ENCODE measurements at places on chromosomes 5 and 9.

GRCh38 chr5:19855453-19855852, 132.5 kb downstream of the CDH18 start:
- no peaks in the 10 kb centered on the region for H3K27me3 ChIP-seq
- H3K27ac ChIP-seq, result no peak overlapping the region
- no peak for DNase-seq
- H3K4me3 ChIP-seq, result no peak overlapping the region
- H3K4me1 ChIP-seq, result no peaks in the 10 kb centered on the region

- DNase-seq, result no peak
- H3K36me3 ChIP-seq, result no peaks in the 10 kb centered on the region
- H3K27me3 ChIP-seq, result peaks cover 48% of the 10 kb centered on the region
- peaks cover 3% of the 10 kb centered on the region for H3K4me1 ChIP-seq
These were observed 39.0 kb upstream of the PPP1R26 start for GRCh38 chr9:135440620-135441019.

DNA sequence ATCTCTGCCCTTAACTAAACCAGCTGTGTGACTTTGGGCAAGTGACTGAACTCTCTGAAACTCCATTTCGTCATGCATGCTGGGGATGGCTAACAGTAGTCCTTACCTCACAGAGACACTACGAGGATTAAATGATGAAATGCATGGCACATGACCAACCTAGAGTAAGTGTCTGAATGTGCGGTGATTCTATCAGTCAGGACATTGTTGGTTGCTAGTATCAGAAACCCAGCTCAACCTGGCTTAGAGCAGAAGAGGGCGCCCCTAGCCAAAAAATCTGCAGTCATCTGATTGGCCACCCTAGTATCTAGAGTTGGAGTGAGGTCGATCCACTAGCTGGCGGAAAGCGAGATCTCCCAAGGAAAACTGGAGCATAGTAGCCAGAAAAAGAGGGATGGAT, 25.2 kb downstream of the NEURL1B start:
- DNase-seq, result no peak
- H3K36me3 ChIP-seq, result no peaks in the 10 kb centered on the region
- H3K4me1 ChIP-seq, result no peaks in the 10 kb centered on the region
- H3K27ac ChIP-seq, result no peak overlapping the region
- H3K4me3 ChIP-seq, result no peak overlapping the region
- H3K27me3 ChIP-seq, result no peaks in the 10 kb centered on the region

- peaks cover 4% of the 10 kb centered on the region for H3K36me3 ChIP-seq
- peak overlapping the region; percentile 39 for H3K4me3 ChIP-seq
- no peak overlapping the region for H3K27ac ChIP-seq
- H3K27me3 ChIP-seq, result peaks cover 90% of the 10 kb centered on the region
These were observed 876 bp downstream of the EGFLAM start for GRCh38 chr5:38259062-38259808.

DNA sequence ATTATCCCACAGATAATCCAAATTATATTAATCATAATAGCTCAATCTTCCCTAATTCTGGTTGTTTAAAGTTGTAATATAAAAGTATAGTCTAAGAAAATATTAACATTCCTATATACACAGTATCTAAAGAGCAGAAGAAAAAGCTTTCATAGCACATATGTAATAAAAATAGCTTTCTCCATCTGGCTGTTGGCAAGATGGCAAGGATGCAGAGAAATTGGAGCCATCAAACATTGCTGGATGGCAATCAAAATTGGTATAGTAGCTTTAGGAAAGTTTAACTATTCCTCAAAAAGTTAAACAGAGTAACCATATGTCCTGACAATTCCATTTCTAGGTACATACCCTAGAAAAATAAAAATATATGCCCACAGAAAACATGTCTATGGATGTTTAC, 66.8 kb downstream of the TBCA start:
- H3K27ac ChIP-seq, result no peak overlapping the region
- no peak overlapping the region for H3K4me3 ChIP-seq
- peaks cover 11% of the 10 kb centered on the region for H3K4me1 ChIP-seq
- H3K36me3 ChIP-seq, result peaks cover 11% of the 10 kb centered on the region
- H3K27me3 ChIP-seq, result no peaks in the 10 kb centered on the region
- DNase-seq, result no peak

- H3K4me1 ChIP-seq, result no peaks in the 10 kb centered on the region
- no peak overlapping the region for H3K4me3 ChIP-seq
- peaks cover 2% of the 10 kb centered on the region for H3K36me3 ChIP-seq
- H3K27ac ChIP-seq, result no peak overlapping the region
- no peak for DNase-seq
These were observed 588.2 kb downstream of the CDK5RAP2 start for GRCh38 chr9:119991797-119992196.

DNA sequence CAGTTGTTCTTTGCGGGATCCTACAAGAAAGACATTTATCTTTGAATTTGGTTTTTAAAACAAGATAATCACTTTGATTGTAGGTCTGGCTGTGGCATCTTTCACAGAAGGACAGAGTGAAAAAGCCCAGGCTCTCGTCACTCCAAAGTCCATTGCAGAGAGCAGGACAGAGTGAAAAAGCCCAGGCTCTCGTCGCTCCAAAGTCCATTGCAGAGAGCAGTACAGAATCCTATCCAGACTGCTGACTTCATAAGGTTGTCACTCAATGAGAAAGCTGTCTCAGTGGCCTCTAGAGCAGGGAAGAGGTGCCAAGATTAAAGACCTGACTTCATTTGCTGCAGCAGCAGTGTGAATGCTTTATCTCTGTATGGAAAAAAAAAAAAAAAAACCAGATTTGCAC, 16.3 kb upstream of the GPX8 start:
- DNase-seq, result no peak
- H3K4me3 ChIP-seq, result no peak overlapping the region
- peaks cover 5% of the 10 kb centered on the region for H3K27me3 ChIP-seq

- H3K27ac ChIP-seq, result no peak overlapping the region
- H3K27me3 ChIP-seq, result no peaks in the 10 kb centered on the region
- no peaks in the 10 kb centered on the region for H3K4me1 ChIP-seq
- no peak for DNase-seq
- no peak overlapping the region for H3K4me3 ChIP-seq
These were observed 13.4 kb downstream of the RGS7BP start for GRCh38 chr5:64519263-64519662.

GRCh38 chr9:34375901-34376595, 650 bp downstream of the MYORG start:
- no peaks in the 10 kb centered on the region for H3K27me3 ChIP-seq
- peak; percentile 34 for DNase-seq
- H3K4me3 ChIP-seq, result peak overlapping the region; percentile 93

GRCh38 chr9:130183133-130183762, 11.0 kb downstream of the NCS1 start:
- H3K4me3 ChIP-seq, result no peak overlapping the region
- H3K27me3 ChIP-seq, result no peaks in the 10 kb centered on the region
- no peak for DNase-seq
- H3K27ac ChIP-seq, result no peak overlapping the region
- H3K36me3 ChIP-seq, result no peaks in the 10 kb centered on the region

DNA sequence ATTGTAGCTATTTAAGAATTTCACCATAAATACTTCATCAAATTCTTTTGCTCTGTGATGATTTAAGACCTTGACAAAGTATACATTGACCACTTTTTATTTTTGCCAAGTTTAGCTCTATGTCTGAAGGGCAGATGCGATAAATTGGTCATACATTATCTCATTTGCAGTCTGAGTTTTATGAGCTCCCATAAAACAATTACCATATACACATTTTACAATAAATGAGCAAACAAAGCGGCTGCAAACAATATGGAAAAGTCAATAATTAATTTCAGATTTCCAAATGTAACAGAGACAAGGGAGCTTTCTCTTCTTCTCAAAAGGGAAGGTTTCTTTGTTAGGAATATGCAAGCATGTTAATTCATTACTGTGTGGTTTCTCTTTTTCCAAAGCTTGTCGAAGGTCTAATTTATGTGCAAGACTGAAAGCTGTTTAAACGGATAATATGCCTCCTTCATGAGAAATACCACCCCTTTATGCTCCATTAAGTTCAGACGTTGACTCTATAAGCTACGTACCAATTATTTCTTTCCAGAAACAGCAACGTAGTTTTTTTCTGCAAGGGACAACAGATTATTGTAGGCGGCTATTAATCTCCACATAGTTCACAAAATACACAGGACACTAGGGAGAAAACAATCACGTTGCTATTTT, 7.0 kb upstream of the IZUMO3 start:
- no peak overlapping the region for H3K4me3 ChIP-seq
- no peaks in the 10 kb centered on the region for H3K4me1 ChIP-seq
- no peak overlapping the region for H3K27ac ChIP-seq

- DNase-seq, result no peak
- peaks cover 2% of the 10 kb centered on the region for H3K36me3 ChIP-seq
- peaks cover 8% of the 10 kb centered on the region for H3K4me1 ChIP-seq
- H3K27ac ChIP-seq, result peak overlapping the region; percentile 69
- H3K27me3 ChIP-seq, result peaks cover 47% of the 10 kb centered on the region
- no peak overlapping the region for H3K4me3 ChIP-seq
These were observed 43.9 kb downstream of the BOD1 start for GRCh38 chr5:173572431-173573125.

DNA sequence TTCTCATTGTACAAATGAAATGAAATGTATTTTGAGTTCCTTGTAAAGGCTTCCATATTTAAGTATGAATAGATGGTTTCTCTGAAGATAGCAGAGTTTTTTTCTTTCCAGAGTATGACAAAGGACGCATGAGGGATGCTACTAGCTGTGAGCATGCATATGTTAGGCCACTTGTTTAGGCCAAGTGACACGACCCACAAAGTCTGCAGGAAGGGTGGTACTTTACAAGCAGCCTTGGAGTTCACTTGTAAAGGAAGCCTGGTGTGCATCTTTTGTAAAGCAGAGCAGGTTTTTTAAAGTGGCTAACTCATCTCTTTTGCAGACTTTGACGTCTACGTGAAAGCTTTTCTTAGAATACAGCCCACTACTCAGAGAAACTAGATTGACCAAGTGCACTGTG, 300.4 kb upstream of the RFX3 start:
- H3K4me3 ChIP-seq, result no peak overlapping the region
- no peak overlapping the region for H3K27ac ChIP-seq
- H3K36me3 ChIP-seq, result peaks cover 3% of the 10 kb centered on the region
- peaks cover 21% of the 10 kb centered on the region for H3K27me3 ChIP-seq
- DNase-seq, result no peak

DNA sequence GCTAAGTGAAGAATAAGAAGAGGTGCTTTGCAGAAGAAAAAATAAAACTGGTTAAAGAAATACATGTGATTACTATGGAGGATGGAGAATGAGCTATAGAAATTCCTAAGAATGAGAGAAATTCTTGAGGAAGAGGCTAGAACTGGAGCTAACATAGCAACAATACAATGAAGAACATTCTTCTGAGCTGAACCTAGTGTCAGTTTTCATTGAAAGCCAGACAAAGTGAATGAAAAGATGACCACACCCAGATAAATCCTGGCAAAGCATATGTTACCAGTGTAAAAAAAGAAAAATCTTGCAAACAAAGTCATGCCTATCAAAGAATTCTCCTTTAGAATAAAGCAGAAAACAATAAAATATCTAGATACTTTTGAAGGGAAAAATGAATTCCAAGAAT, 39.6 kb downstream of the SGCD start:
- DNase-seq, result no peak
- H3K27me3 ChIP-seq, result peaks cover 28% of the 10 kb centered on the region
- no peak overlapping the region for H3K4me3 ChIP-seq
- no peaks in the 10 kb centered on the region for H3K36me3 ChIP-seq
- no peak overlapping the region for H3K27ac ChIP-seq
- no peaks in the 10 kb centered on the region for H3K4me1 ChIP-seq

DNA sequence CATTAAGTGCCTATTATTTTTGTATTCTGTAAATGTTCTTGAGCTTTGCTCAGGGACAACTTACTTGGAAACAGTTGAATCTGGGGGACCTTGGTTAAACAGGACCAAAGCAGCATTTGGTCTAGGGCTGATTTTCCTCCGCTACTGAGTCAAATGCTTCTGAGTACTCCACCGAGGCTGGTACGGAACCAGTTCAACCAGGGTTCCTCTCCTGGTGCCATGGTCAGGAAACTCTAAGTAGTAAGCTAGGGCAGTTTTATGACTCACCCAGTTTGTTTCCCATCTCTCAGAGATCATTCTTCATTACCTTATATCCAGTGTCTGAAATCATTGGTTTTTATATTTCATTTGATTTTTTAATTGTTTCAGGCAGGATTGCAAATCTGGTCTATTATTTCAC, 111.9 kb upstream of the TNFAIP8 start:
- H3K36me3 ChIP-seq, result no peaks in the 10 kb centered on the region
- H3K27me3 ChIP-seq, result no peaks in the 10 kb centered on the region
- H3K27ac ChIP-seq, result peak overlapping the region; percentile 43
- no peaks in the 10 kb centered on the region for H3K4me1 ChIP-seq
- no peak overlapping the region for H3K4me3 ChIP-seq

GRCh38 chr9:12973710-12974109, 198.9 kb downstream of the LURAP1L start:
- no peaks in the 10 kb centered on the region for H3K27me3 ChIP-seq
- no peaks in the 10 kb centered on the region for H3K36me3 ChIP-seq
- H3K4me1 ChIP-seq, result no peaks in the 10 kb centered on the region
- DNase-seq, result no peak

GRCh38 chr9:27430750-27431535, 93.1 kb upstream of the IFNK start:
- no peaks in the 10 kb centered on the region for H3K36me3 ChIP-seq
- no peak overlapping the region for H3K4me3 ChIP-seq
- no peak overlapping the region for H3K27ac ChIP-seq
- peaks cover 4% of the 10 kb centered on the region for H3K4me1 ChIP-seq
- DNase-seq, result no peak

GRCh38 chr5:107985144-107985543, 314.4 kb upstream of the EFNA5 start:
- no peak overlapping the region for H3K27ac ChIP-seq
- H3K4me3 ChIP-seq, result no peak overlapping the region
- no peaks in the 10 kb centered on the region for H3K27me3 ChIP-seq
- no peaks in the 10 kb centered on the region for H3K36me3 ChIP-seq
- H3K4me1 ChIP-seq, result peaks cover 4% of the 10 kb centered on the region
- DNase-seq, result no peak

GRCh38 chr5:173798127-173798810, 89.9 kb upstream of the CPEB4 start:
- no peak overlapping the region for H3K4me3 ChIP-seq
- peaks cover 10% of the 10 kb centered on the region for H3K27me3 ChIP-seq
- H3K36me3 ChIP-seq, result no peaks in the 10 kb centered on the region
- DNase-seq, result no peak

GRCh38 chr9:25678147-25678666, at the start of gene TUSC1:
TUSC1 (minus strand) TSS chr9:25678444; CDS start chr9:25678312, 132 bp downstream.
- no peaks in the 10 kb centered on the region for H3K4me1 ChIP-seq
- no peaks in the 10 kb centered on the region for H3K27me3 ChIP-seq
- H3K36me3 ChIP-seq, result no peaks in the 10 kb centered on the region
- H3K27ac ChIP-seq, result no peak within 1 kb of the TSS

DNA sequence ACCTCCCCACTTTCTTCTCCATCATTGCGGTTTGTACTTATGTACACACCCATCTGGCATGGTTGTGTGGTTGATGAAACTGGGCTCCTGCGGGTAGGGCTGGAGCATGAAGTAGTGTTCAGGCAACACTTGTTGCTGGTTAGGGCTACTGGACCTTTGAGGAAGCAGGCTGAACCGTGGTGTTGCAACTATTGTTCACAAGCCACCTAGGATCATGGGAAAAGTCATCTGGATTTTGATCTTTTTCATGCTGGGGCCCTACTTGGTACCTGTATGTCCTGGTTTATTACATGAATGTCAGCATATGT, 40.1 kb upstream of the TIFAB start:
- peaks cover 6% of the 10 kb centered on the region for H3K4me1 ChIP-seq
- no peak overlapping the region for H3K27ac ChIP-seq
- H3K4me3 ChIP-seq, result no peak overlapping the region
- H3K27me3 ChIP-seq, result peaks cover 71% of the 10 kb centered on the region
- no peak for DNase-seq

Data from T-helper 17 cell (primary cell).